Heart left ventricle (tissue), 16 donors: ENCODE measurements at places on chromosomes 5 and 9.

DNA sequence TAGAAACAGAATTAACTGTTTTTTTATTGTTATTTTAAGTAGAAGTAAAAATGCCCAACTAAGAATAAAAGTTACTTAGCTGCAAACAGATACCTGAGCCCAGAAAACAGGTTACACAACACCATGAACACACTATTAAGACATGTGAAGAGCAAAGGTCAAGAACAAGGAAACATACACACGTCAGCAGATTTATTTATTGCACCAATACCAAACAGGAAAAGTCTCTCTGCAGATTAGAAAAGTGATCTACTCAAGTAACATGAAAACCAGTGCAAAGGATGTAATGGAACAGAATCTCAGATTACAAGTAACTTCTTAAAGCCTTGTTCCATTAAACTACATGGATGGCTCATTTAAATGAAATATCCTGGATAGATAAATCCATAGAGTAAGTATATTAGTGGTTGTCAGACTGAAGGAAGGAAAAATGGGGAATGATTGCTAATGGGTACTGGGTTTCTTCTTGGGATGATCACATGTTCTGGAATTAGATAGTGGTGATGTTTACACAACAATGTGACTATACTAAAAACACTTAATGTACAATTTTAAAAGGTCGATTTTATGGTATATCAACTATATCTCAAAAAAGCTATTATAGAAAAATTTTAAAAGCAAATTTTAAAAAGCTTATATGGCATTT lies 6.1 kb downstream of the SAR1B start:
- no peak for DNase-seq
- H3K27me3 ChIP-seq: no peaks in the 10 kb centered on the region
- no peak overlapping the region for H3K27ac ChIP-seq
- no peak overlapping the region for H3K4me3 ChIP-seq
- peaks cover 3% of the 10 kb centered on the region for H3K4me1 ChIP-seq

DNA sequence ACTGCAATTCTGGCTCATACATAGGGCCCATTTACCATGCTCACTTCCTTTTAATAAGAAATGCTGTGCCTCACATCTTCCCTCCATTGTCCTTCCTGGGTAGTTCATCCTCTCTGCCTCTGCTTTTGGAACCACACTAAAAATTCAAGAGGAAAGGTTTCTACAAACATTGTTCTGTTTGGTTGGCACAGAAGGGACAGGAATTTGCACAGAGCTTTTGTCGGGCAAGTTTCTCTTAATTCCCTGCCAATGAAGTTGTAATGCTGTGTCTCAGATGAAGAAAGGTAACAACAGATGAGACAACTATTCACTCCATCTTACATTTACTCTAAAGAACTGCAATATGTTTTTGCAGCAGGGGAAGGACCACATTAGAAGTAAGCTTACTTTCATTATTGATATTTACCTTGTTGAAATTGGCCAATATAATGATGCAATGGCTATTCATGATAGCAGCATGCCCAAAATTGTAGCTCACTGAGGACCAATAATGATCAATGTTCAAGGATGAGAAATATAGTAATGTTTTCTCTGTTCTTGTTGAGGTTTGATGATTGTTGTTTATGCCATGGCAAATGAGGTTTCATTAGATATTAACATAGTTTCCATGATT lies 82.5 kb upstream of the HMHB1 start:
- no peaks in the 10 kb centered on the region for H3K36me3 ChIP-seq
- no peak for DNase-seq
- no peak overlapping the region for H3K4me3 ChIP-seq
- no peak overlapping the region for H3K27ac ChIP-seq
- no peaks in the 10 kb centered on the region for H3K4me1 ChIP-seq

GRCh38 chr9:14315875-14316601 lies 2.1 kb upstream of the NFIB start:
- H3K27me3 ChIP-seq: peaks cover 47% of the 10 kb centered on the region
- no peaks in the 10 kb centered on the region for H3K36me3 ChIP-seq
- H3K27ac ChIP-seq: peak overlapping the region; percentile 98

- H3K27me3 ChIP-seq: no peaks in the 10 kb centered on the region
- H3K27ac ChIP-seq: no peak overlapping the region
- H3K4me1 ChIP-seq: peaks cover 13% of the 10 kb centered on the region
- H3K4me3 ChIP-seq: no peak overlapping the region
Measured at GRCh38 chr5:95715799-95716461, 15.2 kb upstream of the RHOBTB3 start.

GRCh38 chr5:138465261-138466124 lies at the start of gene EGR1:
Gene EGR1, plus strand, starts transcription at chr5:138465479. Its CDS starts 283 bp downstream, at chr5:138465762.
- peak within 1 kb of the TSS; percentile 99 for H3K27ac ChIP-seq
- no peaks in the 10 kb centered on the region for H3K27me3 ChIP-seq
- H3K4me1 ChIP-seq: peaks cover 22% of the 10 kb centered on the region
- H3K36me3 ChIP-seq: no peaks in the 10 kb centered on the region

GRCh38 chr5:153719324-153719723 lies 228.9 kb downstream of the GRIA1 start:
- H3K4me1 ChIP-seq: no peaks in the 10 kb centered on the region
- no peak overlapping the region for H3K27ac ChIP-seq
- no peaks in the 10 kb centered on the region for H3K36me3 ChIP-seq
- no peak overlapping the region for H3K4me3 ChIP-seq
- no peak for DNase-seq
- no peaks in the 10 kb centered on the region for H3K27me3 ChIP-seq

DNA sequence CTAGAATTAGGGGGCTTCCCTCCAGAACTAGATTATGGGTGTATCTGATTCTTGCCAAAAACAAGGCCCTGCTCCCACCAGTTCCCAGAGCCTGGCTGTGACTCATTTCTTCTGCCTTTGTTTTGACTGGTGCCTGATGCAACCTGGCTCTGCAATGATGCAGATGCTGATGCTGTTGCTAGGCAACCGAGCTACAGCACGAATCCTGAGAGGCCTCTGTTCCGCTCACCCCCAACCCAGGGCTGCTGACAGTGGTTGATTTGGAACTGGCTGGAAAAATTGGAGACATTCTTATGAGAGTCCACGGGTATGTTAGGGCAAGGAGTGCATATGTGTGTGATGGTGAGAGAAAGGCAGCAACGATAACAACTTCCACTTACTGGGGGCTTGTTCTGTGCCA lies 100.3 kb downstream of the NSG2 start:
- no peaks in the 10 kb centered on the region for H3K36me3 ChIP-seq
- H3K27ac ChIP-seq: no peak overlapping the region
- H3K4me3 ChIP-seq: no peak overlapping the region
- H3K27me3 ChIP-seq: no peaks in the 10 kb centered on the region
- no peak for DNase-seq

DNA sequence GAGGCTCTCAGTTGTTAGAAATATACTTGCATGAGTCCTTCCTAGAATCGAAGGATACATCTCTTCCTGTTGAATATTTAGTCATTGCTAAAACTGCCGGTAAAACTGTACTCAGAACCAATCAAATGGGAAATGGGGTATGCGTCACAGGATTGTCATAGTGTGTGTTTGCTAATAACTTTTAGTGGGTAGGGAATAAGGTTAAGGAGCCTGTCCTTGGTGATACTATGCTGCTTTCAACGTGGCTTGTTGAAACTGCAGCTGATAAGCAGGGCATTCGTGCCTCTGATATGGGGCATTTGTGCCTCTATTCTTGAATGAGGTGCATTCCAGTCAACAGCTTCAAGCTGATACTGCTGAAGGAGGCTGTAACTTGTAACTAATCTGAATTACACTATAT lies 26.6 kb downstream of the HABP4 start:
- peak overlapping the region; percentile 41 for H3K27ac ChIP-seq
- no peak overlapping the region for H3K4me3 ChIP-seq
- peaks cover 4% of the 10 kb centered on the region for H3K4me1 ChIP-seq
- H3K36me3 ChIP-seq: peaks cover 72% of the 10 kb centered on the region

GRCh38 chr5:108655750-108656450 lies 91.8 kb upstream of the FER start:
- no peak overlapping the region for H3K27ac ChIP-seq
- no peaks in the 10 kb centered on the region for H3K4me1 ChIP-seq
- DNase-seq: no peak
- no peak overlapping the region for H3K4me3 ChIP-seq
- no peaks in the 10 kb centered on the region for H3K36me3 ChIP-seq
- H3K27me3 ChIP-seq: no peaks in the 10 kb centered on the region

DNA sequence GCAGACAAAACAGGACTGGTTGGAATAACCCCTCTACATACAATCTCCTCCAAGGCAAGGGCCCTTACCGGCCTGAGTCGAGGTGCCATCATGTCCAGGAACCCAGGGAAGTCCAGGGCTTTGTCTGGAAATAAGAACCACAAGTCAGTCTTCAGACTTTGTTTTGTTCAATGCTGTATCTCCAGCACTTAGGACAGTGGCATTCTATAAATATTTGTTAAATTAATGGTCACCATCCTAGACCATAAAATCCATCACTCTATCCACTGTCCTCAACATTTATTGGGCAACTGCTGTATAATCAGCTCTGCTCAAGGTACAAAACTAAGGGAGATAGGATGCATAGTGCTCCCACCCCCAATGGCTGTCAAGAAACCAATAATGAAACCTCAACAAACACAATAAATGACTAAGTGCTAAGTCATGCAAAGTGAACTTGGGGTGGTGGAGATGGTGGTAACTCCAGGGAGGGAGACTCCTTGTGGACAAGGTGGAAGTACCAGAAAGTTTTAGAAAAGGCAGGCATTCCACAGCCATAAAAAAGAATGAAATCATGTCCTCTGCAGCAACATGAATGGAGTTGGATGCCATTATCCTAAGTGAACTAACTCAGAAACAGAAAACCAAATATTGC lies 5.0 kb downstream of the RELL2 start:
- peaks cover 7% of the 10 kb centered on the region for H3K4me1 ChIP-seq
- no peaks in the 10 kb centered on the region for H3K27me3 ChIP-seq
- no peak overlapping the region for H3K4me3 ChIP-seq
- DNase-seq: no peak

- DNase-seq: no peak
- no peak overlapping the region for H3K27ac ChIP-seq
- H3K27me3 ChIP-seq: no peaks in the 10 kb centered on the region
- no peak overlapping the region for H3K4me3 ChIP-seq
Measured at GRCh38 chr9:95771556-95772246, 103.8 kb upstream of the ERCC6L2 start.

GRCh38 chr9:89677702-89678395 lies 73.0 kb downstream of the GADD45G start:
- DNase-seq: no peak
- no peaks in the 10 kb centered on the region for H3K27me3 ChIP-seq
- H3K4me3 ChIP-seq: no peak overlapping the region
- H3K4me1 ChIP-seq: no peaks in the 10 kb centered on the region

DNA sequence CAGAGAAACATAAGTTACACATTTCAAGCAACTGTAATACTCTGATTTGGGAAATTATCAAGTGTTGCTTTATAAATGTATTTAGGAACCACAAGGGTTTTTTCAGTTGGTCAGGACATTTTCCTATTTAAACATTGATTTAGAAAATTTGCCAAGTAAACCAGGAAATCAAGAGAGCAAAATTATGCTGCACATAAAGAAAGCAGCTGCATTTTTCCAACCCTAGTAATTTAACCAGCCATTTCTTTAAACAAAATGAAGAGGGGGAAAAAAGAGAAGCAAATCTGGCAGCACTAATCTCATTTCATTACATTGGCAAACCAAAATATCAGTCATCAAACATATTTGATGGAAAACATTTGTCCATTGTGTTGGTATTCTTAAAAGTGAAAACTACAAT lies 271.4 kb downstream of the TLE1 start:
- DNase-seq: no peak
- no peak overlapping the region for H3K27ac ChIP-seq
- no peaks in the 10 kb centered on the region for H3K36me3 ChIP-seq
- no peak overlapping the region for H3K4me3 ChIP-seq
- H3K4me1 ChIP-seq: peaks cover 9% of the 10 kb centered on the region

- no peaks in the 10 kb centered on the region for H3K27me3 ChIP-seq
- no peaks in the 10 kb centered on the region for H3K4me1 ChIP-seq
- no peak overlapping the region for H3K27ac ChIP-seq
- no peak overlapping the region for H3K4me3 ChIP-seq
Measured at GRCh38 chr5:128513806-128514205, 24.2 kb downstream of the FBN2 start.

- H3K27me3 ChIP-seq: no peaks in the 10 kb centered on the region
- H3K36me3 ChIP-seq: no peaks in the 10 kb centered on the region
- no peak overlapping the region for H3K27ac ChIP-seq
Measured at GRCh38 chr5:145829708-145830361, 5.3 kb downstream of the PRELID2 start.

- H3K27me3 ChIP-seq: no peaks in the 10 kb centered on the region
- no peak overlapping the region for H3K27ac ChIP-seq
- no peak overlapping the region for H3K4me3 ChIP-seq
- no peak for DNase-seq
- no peaks in the 10 kb centered on the region for H3K36me3 ChIP-seq
Measured at GRCh38 chr9:107567462-107567861, 77.9 kb upstream of the KLF4 start.

DNA sequence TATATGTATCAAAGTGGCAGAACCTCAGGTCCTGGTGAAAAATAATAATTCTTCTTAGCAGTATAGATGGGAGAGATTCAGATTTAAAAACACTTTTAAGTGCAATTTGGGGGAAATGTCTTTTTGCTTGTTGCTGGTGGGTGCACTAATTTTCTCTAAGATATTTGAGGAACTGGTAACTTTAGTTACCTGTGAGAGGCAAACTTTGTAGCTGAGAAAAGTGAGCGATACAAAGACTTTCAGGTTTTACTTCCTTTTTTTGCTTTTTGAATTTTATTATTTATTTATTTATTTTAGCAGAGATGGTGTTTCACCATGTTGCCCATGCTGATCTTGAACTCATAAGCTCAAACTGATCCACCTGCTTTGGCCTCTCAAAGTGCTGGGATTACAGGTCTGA lies 303.1 kb upstream of the PTGER4 start:
- DNase-seq: no peak
- no peak overlapping the region for H3K27ac ChIP-seq
- H3K27me3 ChIP-seq: no peaks in the 10 kb centered on the region
- H3K4me1 ChIP-seq: peaks cover 7% of the 10 kb centered on the region
- no peaks in the 10 kb centered on the region for H3K36me3 ChIP-seq

- no peak overlapping the region for H3K4me3 ChIP-seq
- no peak for DNase-seq
- no peak overlapping the region for H3K27ac ChIP-seq
- no peaks in the 10 kb centered on the region for H3K27me3 ChIP-seq
Measured at GRCh38 chr5:23525751-23526150, 18.3 kb downstream of the PRDM9 start.

DNA sequence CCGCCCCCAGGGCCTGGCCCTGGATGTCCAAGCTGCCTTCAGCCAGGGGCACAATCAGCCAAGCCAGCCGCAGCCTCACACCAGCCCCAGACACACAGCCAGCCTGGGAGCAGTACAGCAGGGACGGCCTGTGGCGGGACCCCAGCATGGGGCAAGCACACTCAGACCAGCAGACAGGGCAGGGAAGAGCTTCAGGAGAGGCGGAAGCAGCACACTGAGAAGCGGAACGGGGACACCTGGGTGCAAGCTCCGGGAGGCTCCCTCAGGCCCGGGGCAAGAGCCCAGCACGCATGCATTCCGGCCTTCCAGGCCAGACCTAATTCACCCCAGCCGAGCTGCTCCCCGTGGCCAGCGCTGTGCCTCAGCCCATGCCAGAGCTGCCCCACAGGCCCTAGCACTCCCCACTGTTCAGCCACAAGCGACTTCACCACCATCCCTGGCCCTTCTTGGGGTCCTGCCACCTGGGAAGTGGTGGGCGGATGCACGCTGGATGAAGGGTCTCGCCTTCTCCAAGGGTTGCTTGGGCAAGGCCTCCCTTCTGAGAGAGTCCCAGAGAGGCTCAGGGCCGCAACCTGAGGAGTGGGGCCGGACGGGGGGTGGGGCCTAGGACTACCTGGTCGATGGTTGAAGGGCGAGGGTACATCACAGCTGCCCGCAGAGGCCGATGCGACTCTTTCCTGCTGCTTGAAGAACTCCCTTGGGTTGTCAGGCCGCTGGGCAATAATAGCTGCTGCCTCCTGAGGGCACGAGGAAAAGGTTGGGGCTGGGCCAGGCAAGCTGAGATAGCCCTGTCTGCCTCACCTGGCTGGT lies 13.4 kb downstream of the DBN1 start:
- no peak for DNase-seq
- H3K27me3 ChIP-seq: no peaks in the 10 kb centered on the region
- H3K4me1 ChIP-seq: peaks cover 38% of the 10 kb centered on the region
- no peak overlapping the region for H3K4me3 ChIP-seq
